ENCODE measurements at places on chromosomes 6 and 20.

GRCh38 chr6:155216312-155217046 lies 47.3 kb upstream of the CLDN20 start:
- no peak for DNase-seq

DNA sequence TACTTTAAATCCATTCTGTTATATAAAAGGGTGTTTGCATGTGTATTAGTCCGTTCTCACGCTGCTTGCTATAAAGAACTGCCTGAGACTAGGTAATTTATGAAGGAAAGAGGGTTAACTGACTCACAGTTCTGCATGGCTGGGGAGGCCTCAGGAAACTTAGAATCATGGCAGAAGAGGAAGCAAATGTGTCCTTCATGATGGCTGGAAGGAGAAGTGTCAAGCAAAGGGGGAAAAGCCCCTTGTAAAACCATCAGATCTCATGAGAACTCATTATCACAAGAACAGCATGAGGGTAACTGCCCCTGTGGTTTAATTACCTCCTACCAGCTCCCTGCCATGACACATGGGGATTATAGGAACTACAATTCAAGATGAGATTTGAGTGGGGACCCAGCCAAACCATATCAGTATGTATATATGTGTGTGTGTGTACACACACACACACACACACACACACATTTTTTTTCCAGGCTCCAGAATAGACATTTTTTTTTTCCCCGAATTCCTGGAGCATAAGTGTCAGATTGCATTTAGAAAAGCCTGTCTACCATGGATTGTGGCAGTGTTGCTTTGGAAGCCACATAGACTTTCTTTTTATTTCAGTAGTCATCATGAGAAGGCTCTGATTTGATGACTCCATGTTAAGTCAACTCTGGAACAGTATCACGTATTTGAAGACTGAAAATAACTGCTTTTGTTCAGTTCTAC lies 31.5 kb downstream of the KDM1B start:
- DNase-seq, result no peak

GRCh38 chr6:47407300-47408281 lies 70.0 kb upstream of the CD2AP start:
- no peak for DNase-seq

DNA sequence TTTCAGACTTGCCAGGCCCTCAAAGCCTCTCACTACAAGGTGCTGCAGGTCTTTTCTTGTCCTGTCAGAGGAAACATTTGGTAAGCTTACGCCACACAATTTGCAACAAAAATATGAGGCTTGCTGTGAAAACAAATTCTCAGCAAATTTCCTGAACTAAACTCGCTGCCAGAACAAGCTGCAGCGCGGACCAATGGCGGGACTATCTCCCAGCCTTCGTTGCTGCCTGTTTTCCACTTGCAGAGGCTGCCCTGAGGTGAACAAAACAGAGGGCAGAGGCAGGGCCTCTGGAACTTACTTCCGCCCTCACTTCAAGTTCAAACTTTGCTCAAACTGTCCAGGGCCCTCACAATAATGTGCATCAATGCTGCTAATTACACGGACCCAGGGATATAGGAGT lies 12.4 kb downstream of the UQCC2 start:
- no peak for DNase-seq

- DNase-seq, result no peak
Measured at GRCh38 chr20:60795651-60796050, 456.4 kb upstream of the CDH4 start.

DNA sequence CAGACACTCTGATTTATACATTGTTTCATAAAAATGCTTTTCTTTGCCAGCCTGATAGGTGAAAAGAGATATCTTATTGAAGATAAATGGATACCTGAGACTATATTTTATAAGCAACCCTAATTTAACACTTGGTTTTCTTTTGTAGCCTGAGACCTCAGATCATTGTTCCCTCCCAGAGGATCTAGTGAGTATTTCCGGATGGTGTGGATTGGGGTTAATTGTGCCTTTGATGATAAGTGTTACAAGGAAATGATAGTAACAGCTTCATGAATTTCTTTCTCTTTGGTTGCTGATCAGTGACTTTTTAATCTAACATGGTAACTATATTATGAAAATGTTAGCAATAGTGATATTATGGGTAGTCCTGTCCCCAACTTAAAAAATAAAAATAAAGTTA lies 30.4 kb downstream of the KDM1B start:
- no peak for DNase-seq

DNA sequence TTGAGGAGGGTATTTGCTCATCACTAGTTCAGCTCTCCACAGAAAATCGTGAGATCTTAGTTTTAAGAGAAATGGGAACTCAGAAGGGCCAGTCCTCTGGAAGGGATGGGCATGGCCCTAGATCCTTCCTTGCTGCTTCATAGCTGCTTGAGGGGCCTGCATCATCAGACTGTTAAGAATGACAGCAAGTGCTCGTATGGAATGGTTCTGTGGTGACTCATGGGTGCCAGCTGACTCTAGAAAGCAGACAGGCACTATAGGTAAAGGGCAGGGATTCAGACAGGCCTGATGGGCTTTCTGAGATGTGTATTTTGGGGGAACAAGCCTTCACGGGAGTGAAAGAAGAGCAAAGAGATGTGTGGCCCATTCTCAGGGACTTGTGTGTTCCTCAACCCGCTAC lies 90.8 kb downstream of the MYLK4 start:
- no peak for DNase-seq

All from T follicular helper cell (primary cell).